ENCODE measurements at places on chromosomes 5 and 9.

DNA sequence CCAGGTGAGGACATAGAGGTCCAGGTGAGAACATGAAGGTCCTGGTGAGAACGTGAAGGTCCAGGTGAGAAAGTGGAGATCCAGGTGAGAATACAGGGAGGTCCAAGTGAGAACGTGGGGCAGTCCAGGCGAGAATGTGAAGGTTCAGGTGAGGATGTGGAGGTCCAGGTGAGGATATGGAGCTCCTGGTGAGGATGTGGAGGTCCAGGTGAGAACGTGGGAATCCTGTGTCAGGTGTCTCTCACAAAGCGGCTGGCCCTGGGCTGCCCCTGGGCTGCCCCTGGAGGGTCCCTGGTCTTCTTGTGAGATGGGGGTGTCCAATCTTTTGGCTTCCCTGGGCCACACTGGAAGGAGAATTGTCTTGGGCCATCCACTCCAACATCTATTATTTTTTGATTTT, 133.4 kb downstream of the MRPL36 start:
- no peak for DNase-seq

GRCh38 chr5:81827500-81827899, 76.6 kb upstream of the SSBP2 start:
- no peak for DNase-seq

GRCh38 chr9:101533334-101534204, at the start of gene RNF20:
RNF20 (plus strand) TSS chr9:101533853; CDS start chr9:101535424, 1,571 bp downstream.
- peak; percentile 99 for DNase-seq

DNA sequence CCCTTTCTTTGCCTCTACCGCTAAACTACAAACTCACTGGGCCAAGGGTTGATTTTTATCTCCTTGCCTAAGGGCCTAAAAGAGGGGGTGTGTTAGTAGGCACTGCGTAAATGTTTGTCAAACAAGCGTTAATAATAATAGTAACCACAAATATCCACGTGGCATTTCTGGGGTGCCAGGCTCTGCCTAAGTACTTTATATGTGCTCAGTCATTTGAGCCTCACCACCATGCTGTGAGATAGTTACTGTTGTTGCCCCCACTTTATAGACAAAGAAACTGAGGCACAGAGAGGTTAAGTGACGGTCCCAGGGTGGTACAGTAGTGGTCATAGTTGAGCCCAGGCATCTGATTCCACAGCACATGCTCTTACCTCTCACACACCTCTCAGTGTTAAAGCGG, 52.4 kb downstream of the ERGIC1 start:
- DNase-seq, result no peak

GRCh38 chr5:177093082-177093712, 6.5 kb downstream of the FGFR4 start:
- DNase-seq, result no peak

DNA sequence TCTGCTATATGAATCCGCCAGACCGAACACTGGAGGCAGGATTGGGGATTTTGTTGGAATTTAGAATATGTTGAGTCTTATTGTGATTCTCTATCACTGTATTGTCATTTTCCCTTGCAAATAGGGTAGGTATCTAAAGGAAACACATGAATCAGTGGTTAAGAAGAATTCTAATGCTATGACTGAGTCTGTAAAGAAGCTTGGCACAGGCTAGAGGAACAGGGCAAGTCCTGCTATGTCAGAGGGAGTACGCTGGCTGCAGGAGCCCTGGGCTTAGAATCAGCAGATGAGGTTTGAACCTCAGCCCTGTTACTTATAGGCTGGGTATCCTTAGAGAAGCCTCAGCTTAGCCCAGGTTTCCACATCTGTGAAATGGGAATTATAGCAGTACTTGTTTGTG, 198.1 kb downstream of the NR3C1 start:
- peak; percentile 96 for DNase-seq

GRCh38 chr9:97840521-97840920, 12.5 kb upstream of the FOXE1 start:
- DNase-seq, result peak; percentile 32

GRCh38 chr9:23044549-23044948, 597.9 kb downstream of the DMRTA1 start:
- DNase-seq, result peak; percentile 3

- peak; percentile 76 for DNase-seq
These were observed 2.9 kb downstream of the SPTAN1 start for GRCh38 chr9:128555180-128555721.

- no peak for DNase-seq
These were observed 360.7 kb upstream of the CDH10 start for GRCh38 chr5:25005431-25005830.

DNA sequence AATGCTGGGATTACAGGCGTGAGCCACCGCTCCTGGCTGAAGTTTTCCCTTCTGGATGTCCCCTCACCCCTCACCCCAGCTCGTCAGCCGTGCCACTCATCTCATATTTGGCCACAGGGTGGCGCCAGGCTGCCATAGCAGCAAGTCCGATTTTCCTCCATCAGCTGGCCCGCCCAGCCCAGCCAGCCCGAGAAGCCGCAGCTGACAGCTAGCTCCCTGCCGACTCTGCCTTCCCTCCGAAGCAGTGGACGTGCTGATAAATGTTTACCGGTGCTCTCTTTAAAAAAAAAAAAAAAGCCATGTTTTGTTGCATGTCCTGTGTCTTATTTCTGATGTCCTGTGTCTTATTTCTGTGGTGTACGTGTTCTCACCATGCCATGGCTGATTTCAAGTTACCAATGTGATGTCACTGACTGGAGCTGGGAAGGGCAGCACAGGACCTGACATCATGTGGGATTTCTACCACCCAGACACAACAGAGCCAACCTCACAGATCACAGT, 58.3 kb downstream of the PFDN1 start:
- DNase-seq, result peak; percentile 94

DNA sequence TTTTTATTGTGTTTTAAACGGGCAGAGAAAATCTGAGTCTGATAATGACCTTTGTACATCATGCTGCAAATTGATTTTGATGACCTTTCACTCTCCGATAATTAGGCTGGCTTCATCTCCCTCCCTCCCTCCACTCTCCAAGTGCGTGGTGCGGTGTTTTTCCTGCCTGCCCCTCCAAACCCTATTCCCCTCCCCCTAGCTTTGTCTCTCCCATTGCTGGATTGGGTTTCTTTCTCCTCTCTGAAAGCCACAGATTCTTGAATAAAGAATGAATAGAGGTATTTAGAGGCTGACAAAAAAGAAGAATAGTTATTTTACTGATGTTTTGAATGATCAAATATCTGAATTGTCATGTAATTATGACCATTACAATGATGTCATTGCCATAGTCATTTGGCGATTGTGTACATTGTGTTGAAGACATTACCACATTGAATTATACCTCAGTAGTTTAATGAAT, 571.1 kb upstream of the ZNF608 start:
- no peak for DNase-seq

- DNase-seq, result peak; percentile 71
These were observed at the start of gene TGFBI for GRCh38 chr5:136028782-136029742. TGFBI (plus strand) TSS chr5:136028988; CDS start chr5:136029056, 68 bp downstream.

- no peak for DNase-seq
These were observed 504.8 kb downstream of the DIRAS2 start for GRCh38 chr9:90137801-90138200.

GRCh38 chr9:117250610-117251215, 164.1 kb downstream of the ASTN2 start:
- DNase-seq, result no peak

DNA sequence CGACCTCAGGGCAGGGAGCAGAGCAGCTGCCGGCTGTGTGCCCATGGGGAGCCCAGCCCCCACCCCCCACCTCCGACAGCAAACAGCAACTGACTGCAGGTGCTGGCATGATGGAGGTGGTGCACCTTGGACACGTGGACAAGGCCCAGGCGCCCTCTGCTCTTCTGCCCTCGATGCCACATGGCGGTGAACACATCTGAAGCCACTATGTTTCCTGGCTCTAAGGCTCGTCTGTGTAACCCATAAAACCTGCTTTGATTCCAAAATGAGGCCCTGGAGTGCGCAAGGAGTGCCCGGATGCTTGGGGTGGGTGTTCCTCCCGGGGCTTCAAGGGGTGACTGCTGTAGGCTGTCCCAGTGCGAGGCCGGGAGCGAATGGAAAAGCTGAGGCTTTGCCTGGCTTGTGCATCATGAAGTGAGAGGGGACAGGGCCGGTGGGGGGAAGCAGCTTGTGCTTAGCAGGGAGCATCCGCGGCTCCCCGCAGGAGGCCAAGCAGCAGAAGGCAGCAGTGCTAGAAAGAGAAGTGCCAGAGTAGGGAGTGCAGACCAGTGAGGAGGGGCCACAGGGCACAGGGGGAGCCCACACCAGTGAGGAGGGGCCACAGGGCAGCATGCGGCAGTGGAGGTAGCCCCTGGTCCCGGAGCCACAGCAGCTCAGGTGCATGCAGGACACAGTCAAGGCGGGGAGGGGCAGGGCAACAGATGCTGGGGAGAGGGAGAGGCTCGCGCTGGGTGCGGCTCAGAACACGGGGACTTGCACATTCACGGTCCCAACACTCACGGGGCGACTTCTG, 30.0 kb downstream of the NKD2 start:
- DNase-seq, result no peak

DNA sequence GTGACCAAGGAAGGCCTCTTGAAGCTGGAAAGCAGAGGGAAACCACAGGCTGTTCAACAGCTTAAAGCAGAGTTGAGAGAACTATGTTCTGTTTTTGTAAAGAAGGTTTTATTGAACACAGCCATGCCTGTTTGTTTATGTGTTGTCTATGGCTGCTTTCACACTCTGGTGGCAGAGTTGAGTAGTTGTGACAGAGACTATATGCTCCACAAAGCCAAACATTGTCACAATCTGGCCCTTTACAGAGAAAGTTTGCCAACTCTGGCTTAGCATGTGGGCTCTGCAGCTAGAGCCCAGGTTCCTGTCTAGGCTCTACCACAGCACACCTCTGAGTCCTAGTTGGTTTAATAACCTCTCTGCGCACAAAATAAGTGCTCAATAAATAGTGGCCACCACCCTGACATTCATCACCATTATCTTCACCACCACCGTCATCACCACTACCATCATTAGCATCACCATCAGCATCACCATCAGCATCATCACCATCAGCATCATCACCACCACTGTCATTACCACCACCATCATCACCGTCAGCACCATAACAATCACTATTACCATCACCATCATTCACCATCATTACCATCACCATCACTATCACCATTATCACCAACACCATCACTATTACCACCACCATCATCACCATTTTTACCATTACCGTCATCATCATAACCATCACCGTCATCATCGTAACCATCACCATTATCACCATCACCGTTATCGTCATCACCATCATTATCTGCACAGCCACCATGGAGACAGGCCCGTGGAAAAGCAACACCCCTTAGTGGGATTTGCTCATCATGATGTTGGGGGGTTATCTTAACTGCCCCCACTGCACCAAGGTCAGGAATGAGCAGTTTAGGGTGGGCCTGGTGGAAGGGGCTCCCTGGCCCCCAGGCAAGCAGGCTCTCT, 18.3 kb downstream of the AKNA start:
- DNase-seq, result no peak

DNA sequence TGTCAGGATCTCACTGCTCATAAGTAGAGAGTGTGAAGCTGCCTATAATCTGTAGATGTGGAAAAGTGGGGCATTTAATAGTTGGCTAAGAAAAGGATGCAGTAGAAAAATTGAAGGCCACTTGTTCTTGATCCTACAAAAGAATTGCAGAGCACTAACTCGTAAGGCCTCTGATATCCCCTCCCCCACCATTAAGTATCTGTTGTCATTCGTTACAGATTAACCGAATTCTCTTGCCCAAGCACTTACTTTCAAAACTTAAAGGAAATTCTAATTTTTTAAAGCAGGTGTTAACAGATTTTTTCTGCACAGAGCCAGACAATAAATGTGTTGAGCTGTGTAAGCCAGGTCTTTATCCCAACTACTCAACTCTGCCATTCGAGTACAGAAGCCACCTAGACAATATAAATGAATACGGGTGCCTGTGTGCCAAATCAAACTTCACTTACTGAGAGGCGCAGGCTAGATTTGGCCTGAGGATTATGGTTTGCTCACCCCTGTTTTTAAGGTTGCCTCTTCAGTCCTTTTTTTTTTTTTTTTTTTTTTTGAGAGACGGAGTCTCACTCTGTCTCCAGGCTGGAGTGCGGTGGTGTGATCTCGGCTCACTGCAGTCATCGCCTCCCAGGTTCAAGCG, 234.8 kb downstream of the RFK start:
- DNase-seq, result no peak

DNA sequence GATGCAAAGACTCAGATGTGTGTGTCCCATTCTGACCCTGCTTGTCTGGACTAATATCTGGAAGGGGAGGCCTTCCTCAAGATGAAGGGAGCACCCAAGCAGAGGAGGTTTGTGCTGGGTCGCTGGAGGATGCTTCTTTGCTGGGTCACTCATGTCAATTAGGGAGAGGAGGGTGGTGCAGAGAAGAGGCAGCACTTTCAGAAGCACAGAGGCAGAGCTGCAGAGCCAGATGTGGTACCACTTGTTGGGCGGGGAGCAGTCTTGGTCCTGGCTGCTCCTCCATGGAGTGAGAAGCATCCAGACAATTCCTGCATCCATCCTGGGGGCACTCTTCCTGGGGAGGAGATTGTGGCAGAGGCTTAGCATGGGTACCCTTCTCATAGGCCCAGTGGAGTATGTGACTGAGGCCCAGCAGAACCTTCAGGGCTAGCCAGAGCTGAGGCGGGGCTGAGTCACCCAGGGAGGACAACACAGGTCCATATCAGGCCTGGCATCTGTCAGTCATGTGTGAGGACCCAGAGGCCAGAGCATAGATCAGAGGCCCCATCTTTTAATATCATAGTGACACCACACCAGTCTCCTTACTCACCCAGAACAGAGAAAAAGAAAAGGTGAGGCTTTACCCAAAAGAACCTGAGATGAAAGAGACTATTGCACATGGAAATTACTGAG, 59.8 kb downstream of the TNFSF15 start:
- DNase-seq, result no peak

- no peak for DNase-seq
These were observed 26.1 kb upstream of the ANXA6 start for GRCh38 chr5:151183456-151184245.
